ENCODE measurements at places on chromosomes 5 and 9. TPM values are rescaled to one million over a fixed set of nuclear protein-coding genes. Genes with fewer than 3 reads are reported as not detected.

Gene INSYN2B
- 8.4 TPM for total RNA-seq

Gene FST
- total RNA-seq: 6.0 TPM

Gene GARIN3
- total RNA-seq: not detected

Gene F12
- total RNA-seq: 2.6 TPM

Gene MAMDC4
- 17.7 TPM for total RNA-seq

Gene GFRA3
- 1.9 TPM for total RNA-seq

Gene CORO2A
- 31.2 TPM for total RNA-seq

GRCh38 chr5:58891086-58891970 lies 308.5 kb downstream of the RAB3C start:
- no peak overlapping the region for H3K27ac ChIP-seq
- DNase-seq: peak; percentile 53
- no peak overlapping the region for H3K4me3 ChIP-seq

DNA sequence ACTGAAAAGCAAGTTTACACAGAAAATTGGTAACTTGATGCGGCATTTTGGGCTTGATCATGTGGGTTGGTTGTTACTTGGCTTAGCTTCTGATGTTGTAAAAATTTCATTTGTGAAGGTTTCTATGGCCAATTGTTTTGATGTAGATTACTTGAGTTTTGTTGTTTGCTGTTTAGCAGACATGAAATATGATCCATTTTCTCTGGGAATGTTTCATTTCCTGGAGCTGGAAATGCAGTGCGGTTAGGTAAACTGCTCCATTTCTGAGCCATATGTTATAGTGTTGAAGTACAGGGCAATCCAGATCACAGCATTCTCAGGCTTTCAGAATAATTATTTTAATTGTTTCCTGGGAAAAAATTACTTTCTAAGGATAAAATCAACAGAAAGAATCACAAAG lies 396.9 kb downstream of the ENC1 start:
- no peak overlapping the region for H3K27ac ChIP-seq
- H3K4me3 ChIP-seq: no peak overlapping the region
- no peak for DNase-seq

DNA sequence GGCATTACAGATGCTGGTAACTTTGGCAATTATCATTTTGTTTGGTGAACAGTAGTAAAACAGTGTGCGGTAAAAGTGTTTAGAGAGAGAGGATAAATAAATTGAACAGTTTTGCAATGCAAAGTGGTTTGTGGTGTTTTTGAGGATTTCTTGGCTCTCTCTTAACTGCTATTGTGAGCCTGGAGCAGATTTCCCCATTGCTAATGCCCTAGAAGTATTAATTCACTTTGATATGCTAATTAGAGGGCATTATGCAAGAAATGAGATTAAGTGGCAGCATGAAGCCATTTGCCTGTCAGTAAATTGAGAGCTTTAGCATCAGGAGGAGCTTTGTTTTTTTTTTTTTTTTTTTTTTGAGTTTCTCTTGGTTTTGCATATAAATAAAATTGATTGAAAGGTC lies 8.2 kb downstream of the PBX3 start:
- H3K4me3 ChIP-seq: no peak overlapping the region
- peaks cover 3% of the 10 kb centered on the region for H3K4me1 ChIP-seq
- H3K27ac ChIP-seq: no peak overlapping the region
- no peak for DNase-seq
- H3K36me3 ChIP-seq: no peaks in the 10 kb centered on the region

- no peaks in the 10 kb centered on the region for H3K4me1 ChIP-seq
Measured at GRCh38 chr5:159097784-159098602, 1.7 kb downstream of the EBF1 start.

GRCh38 chr5:132489871-132490483 lies 596 bp downstream of the IRF1 start:
- H3K27me3 ChIP-seq: no peaks in the 10 kb centered on the region
- H3K36me3 ChIP-seq: peaks cover 8% of the 10 kb centered on the region
- H3K4me3 ChIP-seq: peak overlapping the region; percentile 70

- H3K27ac ChIP-seq: no peak overlapping the region
- H3K27me3 ChIP-seq: no peaks in the 10 kb centered on the region
- no peaks in the 10 kb centered on the region for H3K4me1 ChIP-seq
- H3K4me3 ChIP-seq: no peak overlapping the region
- no peak for DNase-seq
Measured at GRCh38 chr5:102961671-102962070, 158.3 kb downstream of the GIN1 start.

- no peaks in the 10 kb centered on the region for H3K4me1 ChIP-seq
- H3K27me3 ChIP-seq: no peaks in the 10 kb centered on the region
- no peak overlapping the region for H3K4me3 ChIP-seq
Measured at GRCh38 chr9:87667164-87667738, 58.7 kb upstream of the CTSL start.

GRCh38 chr5:158054223-158055110 lies 195.5 kb upstream of the CLINT1 start:
- H3K36me3 ChIP-seq: no peaks in the 10 kb centered on the region
- H3K4me1 ChIP-seq: no peaks in the 10 kb centered on the region
- no peaks in the 10 kb centered on the region for H3K27me3 ChIP-seq
- H3K4me3 ChIP-seq: no peak overlapping the region
- H3K27ac ChIP-seq: no peak overlapping the region

DNA sequence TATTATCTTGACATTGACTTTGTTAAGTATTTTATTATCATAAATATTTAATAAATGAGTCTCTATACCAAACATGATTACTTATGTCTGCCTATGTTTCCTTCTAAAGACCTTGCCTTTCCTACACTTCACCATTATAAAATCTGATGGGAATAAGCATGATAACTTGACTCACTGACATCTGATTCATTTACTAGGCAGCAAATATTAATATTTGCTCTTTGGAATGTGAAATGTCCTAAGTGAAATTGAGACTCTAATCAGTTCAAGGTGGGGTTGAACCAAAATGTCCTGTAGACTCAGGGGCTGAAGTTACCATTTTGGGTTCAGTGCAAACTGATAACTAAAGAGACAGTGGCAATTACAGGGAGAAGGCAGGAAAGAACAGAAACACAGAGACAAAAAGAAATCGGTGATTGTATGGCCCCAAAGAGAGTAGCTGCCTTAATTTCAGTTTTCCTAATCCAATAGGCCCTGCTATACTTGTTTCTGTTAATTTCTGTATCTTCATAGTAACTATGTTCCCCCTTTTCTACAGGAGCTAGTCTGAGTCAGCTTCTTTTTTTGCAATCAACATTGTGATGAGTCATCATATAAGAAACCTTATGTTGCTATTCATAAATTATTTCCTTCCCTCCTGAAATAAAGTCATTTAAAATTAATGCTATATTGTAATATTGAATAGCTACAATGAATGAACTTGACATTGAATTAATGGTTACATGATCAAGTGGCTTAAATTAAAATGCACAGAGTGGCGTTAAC lies 296.8 kb downstream of the PDE4D start:
- no peaks in the 10 kb centered on the region for H3K4me1 ChIP-seq
- H3K4me3 ChIP-seq: no peak overlapping the region
- DNase-seq: no peak
- H3K36me3 ChIP-seq: no peaks in the 10 kb centered on the region
- no peak overlapping the region for H3K27ac ChIP-seq
- no peaks in the 10 kb centered on the region for H3K27me3 ChIP-seq

GRCh38 chr9:138046641-138047301 lies 169.2 kb downstream of the CACNA1B start:
- H3K4me1 ChIP-seq: no peaks in the 10 kb centered on the region
- DNase-seq: no peak
- H3K36me3 ChIP-seq: no peaks in the 10 kb centered on the region

DNA sequence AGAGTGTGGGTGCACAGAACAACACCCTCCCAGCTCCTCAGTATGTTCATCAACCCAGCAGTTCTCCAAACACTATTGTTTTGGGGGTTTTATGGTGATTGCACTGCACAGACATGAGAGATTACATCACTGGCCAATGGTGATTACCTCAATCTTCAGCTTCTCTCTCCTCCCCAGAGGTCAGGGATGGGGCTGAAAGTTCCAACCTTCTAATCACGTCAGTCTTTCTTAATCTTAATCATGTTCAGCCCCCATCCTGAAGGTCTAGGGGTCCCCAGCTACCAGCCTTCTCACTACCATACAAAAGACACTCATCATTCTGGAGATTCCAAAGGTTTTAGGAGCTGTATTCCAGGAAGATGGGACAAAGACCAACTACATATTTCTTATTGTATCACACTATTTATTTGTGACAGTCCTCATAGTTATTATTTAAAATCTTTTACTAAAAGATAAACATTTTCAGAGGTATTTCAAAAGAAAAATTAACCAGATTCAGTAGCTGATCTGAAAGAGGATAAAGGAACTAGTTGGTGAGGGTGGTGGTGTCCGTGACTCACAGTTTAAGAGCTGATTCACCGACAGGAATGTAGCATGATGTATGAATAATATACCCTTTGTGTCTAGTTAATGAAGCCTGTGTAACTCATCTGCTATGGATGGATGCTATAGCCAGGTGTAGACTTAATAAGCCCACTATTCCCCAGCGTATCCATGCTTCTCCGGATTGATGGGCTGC lies 35.6 kb downstream of the RASEF start:
- H3K27ac ChIP-seq: no peak overlapping the region
- no peaks in the 10 kb centered on the region for H3K4me1 ChIP-seq
- no peak for DNase-seq

DNA sequence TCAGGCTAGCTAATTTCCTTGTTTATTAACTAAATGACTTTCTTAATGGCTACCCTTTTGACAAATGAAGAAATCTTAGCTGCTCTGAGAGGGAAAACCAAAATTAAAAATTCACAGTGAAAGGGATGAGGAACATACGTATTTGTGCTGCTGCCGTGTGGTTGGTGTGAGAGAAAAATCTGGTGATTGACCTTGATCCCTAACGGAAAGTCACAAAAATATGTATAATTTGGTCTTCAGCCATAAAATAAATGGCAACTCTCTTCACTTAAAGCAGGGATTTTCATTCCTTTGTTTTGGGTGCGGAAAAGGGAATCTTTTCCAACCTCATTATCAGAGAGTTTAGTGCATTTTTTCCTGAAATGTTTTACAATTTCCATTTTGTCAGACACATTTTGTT lies 40.4 kb downstream of the PAM start:
- no peak overlapping the region for H3K4me3 ChIP-seq
- no peaks in the 10 kb centered on the region for H3K36me3 ChIP-seq
- H3K27me3 ChIP-seq: no peaks in the 10 kb centered on the region
- H3K27ac ChIP-seq: no peak overlapping the region

GRCh38 chr9:34984049-34984448 lies 5.5 kb upstream of the DNAJB5 start:
- DNase-seq: no peak
- no peak overlapping the region for H3K27ac ChIP-seq
- no peaks in the 10 kb centered on the region for H3K27me3 ChIP-seq
- no peak overlapping the region for H3K4me3 ChIP-seq
- H3K36me3 ChIP-seq: no peaks in the 10 kb centered on the region
- H3K4me1 ChIP-seq: no peaks in the 10 kb centered on the region

DNA sequence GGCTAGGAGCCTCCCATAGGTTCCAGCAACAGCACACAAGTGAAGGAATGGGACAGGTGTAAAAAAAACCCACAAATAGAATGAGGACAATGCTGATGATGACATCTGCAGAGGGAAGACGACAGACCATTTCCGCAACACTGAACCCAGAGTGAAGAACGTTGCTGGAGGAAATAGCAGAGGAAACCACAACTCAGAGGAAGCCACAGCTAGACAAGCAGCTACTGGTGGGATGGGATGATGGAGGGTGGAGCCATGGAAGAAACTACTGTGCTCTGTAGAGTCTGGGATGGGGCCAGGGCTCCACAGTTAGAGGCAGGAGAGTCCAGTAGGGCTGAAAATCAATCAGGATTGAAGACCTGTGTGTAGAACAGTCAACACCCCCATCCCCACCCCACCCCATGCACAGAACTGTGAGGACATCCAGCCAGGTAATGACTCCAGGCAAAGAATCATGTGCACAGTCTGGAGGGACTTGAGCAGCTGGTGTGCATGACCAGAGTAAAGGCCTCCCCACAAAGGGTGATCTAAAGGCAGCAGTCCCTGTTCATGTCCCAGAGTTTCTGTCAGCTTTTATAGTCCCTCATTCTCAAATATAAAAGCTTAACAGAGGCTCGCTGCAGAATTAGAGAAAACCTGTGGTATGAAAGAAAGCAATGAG lies 65.2 kb upstream of the SPIN1 start:
- no peak overlapping the region for H3K27ac ChIP-seq
- no peaks in the 10 kb centered on the region for H3K27me3 ChIP-seq
- DNase-seq: no peak
- H3K36me3 ChIP-seq: no peaks in the 10 kb centered on the region
- no peaks in the 10 kb centered on the region for H3K4me1 ChIP-seq

DNA sequence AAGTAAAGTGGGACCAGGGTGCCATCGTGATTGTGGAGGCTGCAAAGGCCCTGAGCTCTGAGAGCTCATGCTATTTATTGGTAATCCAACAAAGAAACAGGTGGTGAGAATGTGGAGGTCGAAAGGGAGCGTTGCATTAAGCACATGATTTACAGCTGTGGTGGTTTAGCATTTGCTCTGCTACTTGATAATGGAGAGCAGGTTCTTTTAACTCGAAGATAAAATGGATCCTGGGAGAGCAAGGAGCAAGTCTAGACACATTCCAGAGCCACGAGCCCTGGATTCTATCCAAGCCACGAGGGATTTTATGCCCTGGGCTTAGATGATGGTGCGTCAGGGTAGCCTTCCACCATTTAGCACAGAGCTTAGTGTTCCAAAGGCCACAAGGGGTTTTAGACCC lies 1710.1 kb upstream of the CDH9 start:
- H3K27me3 ChIP-seq: no peaks in the 10 kb centered on the region
- no peak overlapping the region for H3K27ac ChIP-seq
- H3K36me3 ChIP-seq: no peaks in the 10 kb centered on the region
- no peak for DNase-seq

GRCh38 chr5:113099822-113100221 lies 123.2 kb downstream of the DCP2 start:
- DNase-seq: no peak
- no peaks in the 10 kb centered on the region for H3K27me3 ChIP-seq
- no peaks in the 10 kb centered on the region for H3K4me1 ChIP-seq
- H3K36me3 ChIP-seq: peaks cover 4% of the 10 kb centered on the region

- no peaks in the 10 kb centered on the region for H3K36me3 ChIP-seq
- H3K4me3 ChIP-seq: no peak overlapping the region
- no peak for DNase-seq
- no peaks in the 10 kb centered on the region for H3K4me1 ChIP-seq
- no peak overlapping the region for H3K27ac ChIP-seq
Measured at GRCh38 chr5:45542421-45542820, 153.8 kb downstream of the HCN1 start.

GRCh38 chr5:151154931-151155774 lies 2.4 kb downstream of the ANXA6 start:
- H3K4me3 ChIP-seq: peak overlapping the region; percentile 63
- H3K36me3 ChIP-seq: no peaks in the 10 kb centered on the region
- peak overlapping the region; percentile 82 for H3K27ac ChIP-seq
- no peak for DNase-seq

- H3K4me3 ChIP-seq: no peak overlapping the region
- no peak for DNase-seq
- H3K4me1 ChIP-seq: no peaks in the 10 kb centered on the region
- H3K27me3 ChIP-seq: no peaks in the 10 kb centered on the region
Measured at GRCh38 chr5:143331956-143332355, 71.5 kb downstream of the NR3C1 start.

GRCh38 chr5:17182494-17182893 lies 34.9 kb upstream of the BASP1 start:
- no peak overlapping the region for H3K4me3 ChIP-seq
- no peak overlapping the region for H3K27ac ChIP-seq
- H3K36me3 ChIP-seq: no peaks in the 10 kb centered on the region
- H3K4me1 ChIP-seq: no peaks in the 10 kb centered on the region

- no peaks in the 10 kb centered on the region for H3K27me3 ChIP-seq
- H3K27ac ChIP-seq: peak overlapping the region; percentile 83
- H3K4me1 ChIP-seq: peaks cover 12% of the 10 kb centered on the region
- no peaks in the 10 kb centered on the region for H3K36me3 ChIP-seq
- H3K4me3 ChIP-seq: no peak overlapping the region
- no peak for DNase-seq
Measured at GRCh38 chr9:33329979-33330378, 39.7 kb downstream of the NFX1 start.

All from prostate gland (tissue), 2 donors.